ENCODE measurements at places on chromosomes 6 and 20.

DNA sequence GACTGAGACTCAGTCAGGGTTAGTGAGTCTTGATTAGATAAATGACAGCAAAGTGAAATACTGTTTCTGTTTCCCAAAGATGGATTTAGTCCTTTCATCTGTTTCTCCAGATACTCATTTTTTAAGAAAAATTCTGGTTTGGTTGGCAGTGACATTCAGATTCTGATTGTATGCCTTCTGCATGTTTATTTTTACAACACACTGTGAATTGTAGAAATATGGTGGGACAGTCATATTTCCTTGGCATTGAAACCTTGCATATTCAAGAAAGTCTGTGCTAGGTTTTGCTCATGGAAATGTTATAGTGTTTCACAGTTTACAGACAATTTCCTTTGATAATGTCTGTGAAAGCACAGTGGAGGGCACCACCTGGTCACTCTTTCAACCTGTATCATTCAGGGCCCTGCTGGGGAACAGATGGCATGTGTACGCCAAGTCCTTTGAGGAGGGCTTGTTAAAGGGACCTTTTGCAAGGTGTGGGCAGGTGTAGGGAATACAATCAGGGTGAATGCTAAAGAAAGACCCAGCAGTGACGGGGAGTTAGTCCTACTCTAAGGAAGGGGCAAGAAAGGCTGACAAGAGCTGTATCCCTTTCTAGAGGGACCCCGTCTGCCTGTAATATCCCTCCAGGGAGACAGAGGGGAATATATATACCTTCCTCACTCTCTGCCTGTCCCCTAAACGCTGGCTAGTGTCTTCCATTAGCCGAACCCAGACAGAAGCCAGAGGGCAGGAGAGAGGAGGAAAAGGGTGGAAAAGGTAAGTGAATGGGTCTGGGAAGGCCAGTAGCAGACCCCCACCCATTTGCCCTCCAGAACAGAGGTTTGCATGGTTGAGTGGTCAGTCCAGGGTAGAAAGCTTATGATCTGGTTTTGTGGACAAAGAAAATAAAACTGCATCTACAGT is 10.2 kb downstream of the PLCB4 start:
- DNase-seq = peak; percentile 17

DNA sequence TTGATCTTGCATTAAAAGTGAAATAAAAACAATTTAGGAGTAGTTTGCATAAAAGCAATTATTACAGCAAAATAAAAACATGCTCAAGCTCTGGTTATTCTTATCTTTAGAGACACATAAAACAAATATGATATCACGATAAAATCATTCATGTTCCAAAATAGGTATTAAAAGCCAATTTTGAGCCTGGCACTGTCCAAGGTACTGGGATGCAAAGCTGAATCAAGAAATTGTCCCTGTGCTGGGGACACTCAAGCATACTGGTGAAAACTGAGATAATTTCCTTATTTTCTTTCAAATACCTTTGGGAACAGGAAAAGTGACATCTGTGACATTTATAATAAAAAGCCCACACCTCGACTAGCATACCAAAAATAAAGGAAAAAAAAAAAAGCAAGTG is 931 bp upstream of the MTCL3 start:
- no peak for DNase-seq

GRCh38 chr6:169155481-169155880 is 98.2 kb downstream of the THBS2 start:
- DNase-seq = no peak

GRCh38 chr6:42566614-42567208 is 2.9 kb downstream of the UBR2 start:
- DNase-seq = no peak

DNA sequence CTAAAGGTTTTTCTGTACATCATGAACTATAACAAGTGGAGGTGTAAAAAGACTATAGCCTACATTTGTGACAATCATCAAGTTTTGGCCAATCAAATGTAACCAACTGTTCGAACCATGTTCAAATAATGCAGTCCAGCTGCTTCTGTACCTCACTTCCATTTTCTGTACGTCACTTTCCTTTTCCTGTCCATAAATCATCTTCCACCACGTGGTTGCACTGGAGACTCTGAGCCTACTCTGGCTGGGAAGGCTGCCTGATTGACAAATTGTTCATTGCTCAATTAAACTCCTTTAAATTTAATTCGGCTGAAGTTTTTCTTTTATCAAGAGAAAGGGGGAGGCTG is 270.4 kb upstream of the JARID2 start:
- no peak for DNase-seq

DNA sequence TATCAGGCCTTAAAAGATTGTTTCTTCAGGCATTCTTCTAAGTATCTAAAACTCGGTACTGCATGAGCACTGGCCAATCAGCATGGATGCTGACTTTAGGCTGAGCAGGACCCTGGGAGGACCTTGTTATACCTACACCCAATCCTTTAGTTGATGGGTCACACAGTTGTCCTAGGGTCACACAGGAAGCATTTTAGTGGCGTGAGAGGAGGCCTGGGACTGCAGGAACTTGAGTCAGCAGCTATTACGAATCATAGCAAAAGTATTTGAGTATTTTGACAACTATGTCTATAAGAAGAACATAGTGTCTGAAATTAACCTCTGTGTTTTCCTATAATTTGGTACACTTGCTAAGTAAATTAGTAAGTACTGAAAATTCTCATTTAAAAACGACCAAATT is 741.4 kb downstream of the HACE1 start:
- DNase-seq = no peak

DNA sequence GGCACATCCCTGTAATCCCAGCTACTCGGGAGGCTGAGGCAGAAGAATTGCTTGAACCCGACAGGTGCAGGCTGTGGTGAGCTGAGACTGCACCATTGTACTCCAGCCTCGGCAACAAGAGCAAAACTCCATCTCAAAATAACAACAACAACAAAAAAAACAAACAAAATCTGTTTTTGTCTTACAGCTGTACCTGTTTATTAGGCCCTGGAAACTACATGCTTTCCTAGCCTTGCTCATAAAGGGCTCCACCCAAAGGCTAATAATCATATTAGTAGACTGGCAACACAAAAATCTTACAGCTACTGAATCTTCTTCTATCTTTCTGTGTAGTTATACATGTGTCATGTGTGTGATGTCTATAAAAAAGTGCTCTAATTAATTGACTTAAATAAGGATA is 503.9 kb upstream of the EYS start:
- no peak for DNase-seq

- DNase-seq = no peak
Measured at GRCh38 chr6:34890533-34890925, 1.5 kb downstream of the ANKS1A start.
